ENCODE measurements at places on chromosomes 16 and 17. TPM values are rescaled to one million over a fixed set of nuclear protein-coding genes. Genes with fewer than 3 reads are reported as not detected.

DNA sequence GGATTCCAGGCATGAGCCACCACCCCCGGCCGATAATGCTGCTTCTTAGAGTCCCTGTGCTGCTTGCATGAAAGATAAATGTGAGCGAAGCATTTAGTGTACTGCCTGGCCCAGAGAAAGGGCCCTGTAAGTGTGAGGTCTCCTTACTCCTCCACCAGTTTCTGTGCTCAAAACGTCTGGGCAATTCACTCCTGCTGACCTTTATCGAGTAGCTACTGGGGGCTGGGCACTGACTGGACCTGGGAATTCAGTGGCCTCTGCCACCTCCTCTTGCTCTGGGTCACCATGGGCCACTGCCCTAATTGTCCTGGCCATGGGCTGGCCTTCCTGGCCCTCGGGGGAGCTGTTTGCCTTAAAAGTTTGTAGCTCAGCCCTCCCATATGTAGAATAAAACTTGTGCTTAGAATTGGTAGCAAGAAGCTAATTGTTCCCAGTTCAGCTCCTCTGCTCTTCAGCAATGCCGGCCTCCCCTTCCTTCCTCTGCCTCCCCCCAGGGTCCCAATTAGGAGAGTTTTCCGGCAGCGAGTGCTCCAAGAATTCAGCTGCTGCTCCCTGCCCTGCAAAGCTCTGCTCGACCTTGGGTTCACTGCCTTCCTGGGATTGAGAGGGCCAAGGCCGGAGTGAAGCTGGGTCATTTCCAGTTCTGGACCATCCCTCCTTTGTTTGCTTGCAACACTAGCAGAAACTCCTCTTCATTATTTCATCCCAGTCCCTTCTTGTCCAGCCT is 98.9 kb upstream of the CDC42EP4 start:
- DNase-seq = no peak

MT1H gene
- polyA plus RNA-seq = not detected

ENPP7 gene
- not detected for polyA plus RNA-seq

DNA sequence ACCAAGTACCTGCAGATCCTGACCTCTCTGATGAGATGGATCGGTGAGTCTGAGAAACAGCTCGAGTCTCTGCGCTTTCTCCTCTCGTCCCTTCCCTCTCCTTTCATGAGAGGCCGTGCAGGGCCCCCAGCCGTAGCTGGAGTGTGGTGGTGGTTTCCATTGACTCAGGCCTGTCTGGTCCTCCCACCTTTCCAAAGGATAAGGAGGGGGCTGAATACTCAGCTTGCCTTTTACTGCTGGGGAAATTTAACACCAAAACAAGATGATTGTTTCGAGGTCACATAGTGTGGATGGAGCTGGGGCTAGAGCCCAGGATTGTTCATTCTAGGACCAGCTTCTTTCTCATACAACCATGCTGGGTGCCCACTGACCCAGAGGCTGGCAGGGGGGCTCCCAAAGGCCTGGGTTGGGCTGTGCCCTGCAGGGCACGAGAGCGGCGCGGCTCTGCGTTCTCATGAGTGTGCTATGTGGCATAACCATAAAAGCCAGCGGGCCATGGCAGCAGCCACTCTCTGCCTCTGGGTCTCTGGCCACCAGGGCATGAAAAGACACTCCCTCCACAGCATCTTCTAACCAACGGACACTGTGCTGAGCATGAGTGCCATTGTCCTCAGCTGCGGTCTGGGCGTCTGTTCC is 39.8 kb downstream of the GRIN2C start:
- no peak for DNase-seq

NGFR gene
- 0.13 TPM for polyA plus RNA-seq

DNA sequence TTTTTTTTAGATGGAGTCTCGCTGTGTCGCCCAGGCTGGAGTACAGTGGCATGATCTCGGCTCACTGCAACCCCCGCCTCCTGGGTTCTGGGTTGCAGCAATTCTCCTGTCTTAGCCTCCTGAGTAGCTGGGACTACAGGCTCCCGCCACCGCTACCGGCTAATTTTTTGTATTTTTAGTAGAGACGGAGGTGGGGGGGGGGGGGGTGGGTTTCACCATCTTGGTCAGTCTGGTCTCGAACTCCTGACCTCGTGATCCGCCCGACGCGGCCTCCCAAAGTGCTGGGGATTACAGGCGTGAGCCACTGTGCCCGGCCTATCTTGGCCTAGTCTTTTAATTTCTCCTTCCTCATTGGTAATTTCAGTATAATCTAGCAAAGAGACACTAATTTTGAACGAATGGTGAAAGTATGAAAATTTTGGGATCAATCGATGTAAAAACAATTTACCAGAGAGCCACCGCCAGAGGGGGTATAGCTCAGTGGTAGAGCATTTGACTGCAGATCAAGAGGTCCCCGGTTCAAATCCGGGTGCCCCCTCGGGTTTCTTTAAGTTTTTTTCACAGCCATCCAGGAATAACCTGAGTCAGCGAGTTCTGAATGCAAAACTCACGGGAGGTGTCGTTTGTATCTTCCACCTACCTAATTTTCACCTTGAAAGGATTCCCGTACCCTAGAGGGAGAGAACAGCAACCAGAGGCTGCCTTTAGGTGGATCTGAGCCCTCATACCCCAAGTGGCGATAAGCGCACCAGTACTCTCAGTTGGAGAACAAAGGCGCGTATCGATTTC is 2.5 kb upstream of the LASP1 start:
- DNase-seq = peak; percentile 87

TPSG1 gene
- polyA plus RNA-seq = not detected

GRCh38 chr17:6231886-6232731 is 161.9 kb downstream of the WSCD1 start:
- DNase-seq = peak; percentile 37

DNA sequence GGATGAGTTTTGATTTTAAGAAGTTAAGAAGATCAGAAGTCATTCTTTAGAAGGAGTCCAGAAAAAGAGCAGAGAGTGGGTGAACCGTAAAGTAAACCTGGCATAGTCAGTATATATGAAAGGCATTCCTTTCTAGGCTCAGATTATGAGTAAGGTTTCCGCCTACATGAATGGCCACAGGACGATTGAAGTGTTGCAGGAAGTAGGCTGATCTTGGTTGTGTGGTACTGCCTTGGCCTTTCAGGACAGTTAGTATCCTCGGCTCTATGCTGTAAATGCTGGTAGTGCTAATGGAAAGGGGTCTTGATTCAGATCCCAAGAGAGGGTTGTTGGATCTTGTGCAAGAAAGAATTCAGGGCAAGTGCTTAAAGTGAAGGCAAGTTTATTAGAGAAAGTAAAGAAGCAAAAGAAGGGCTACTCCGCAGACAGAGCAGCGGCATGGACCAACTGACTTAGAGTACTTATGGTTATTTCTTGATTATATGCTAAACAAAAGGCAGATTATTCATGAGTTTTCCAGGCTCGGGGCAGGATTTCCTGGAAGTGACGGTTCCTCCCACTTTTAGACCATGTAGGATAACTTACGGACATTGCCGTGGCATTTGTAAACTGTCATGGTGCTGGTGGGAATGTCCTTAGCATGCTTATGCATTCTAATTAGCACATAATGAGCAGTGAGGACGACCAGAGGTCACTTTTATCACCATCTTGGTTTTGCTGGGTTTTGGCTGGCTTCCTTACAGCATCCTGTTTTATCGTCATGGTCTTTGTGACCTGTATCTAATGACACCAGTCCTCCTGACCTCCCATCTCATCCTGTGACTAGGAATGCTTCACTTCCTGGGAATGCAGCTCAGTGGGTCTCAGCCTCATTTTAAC is 164.8 kb downstream of the SNX29 start:
- DNase-seq = no peak

- DNase-seq = no peak
These were observed 10.3 kb downstream of the MRC2 start for GRCh38 chr17:62637809-62638208.

- no peak for DNase-seq
These were observed 808.3 kb upstream of the EEF2KMT start for GRCh38 chr16:5905935-5906334.

- DNase-seq = no peak
These were observed 22.6 kb downstream of the ADCY9 start for GRCh38 chr16:4093495-4094126.

EME1 gene
- polyA plus RNA-seq = 21.9 TPM

DNA sequence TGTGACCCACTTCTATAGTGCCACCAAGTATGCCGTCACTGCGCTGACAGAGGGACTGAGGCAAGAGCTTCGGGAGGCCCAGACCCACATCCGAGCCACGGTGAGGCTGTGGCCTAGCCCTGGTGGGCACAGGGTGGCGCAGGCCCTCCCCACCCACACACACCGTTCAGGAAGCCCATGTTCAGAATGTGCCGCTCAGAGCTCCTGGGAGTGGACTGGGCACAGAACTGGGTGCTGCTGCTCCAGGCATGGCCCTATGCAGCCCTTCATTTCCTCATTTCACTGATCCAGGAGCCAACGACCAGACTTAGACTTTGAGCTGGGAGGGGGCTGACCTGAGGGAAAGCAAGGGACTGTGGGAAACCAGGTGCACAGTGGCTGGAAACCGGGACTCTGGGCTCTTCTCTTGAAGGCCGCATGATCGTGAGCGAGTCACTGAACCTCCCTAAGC is 2.4 kb upstream of the MRM1 start:
- no peak for DNase-seq

GLG1 gene
- 51.9 TPM for polyA plus RNA-seq

- DNase-seq = no peak
These were observed 31.1 kb downstream of the PPM1D start for GRCh38 chr17:60631119-60631518.

ZNF785 gene
- not detected for polyA plus RNA-seq

DNA sequence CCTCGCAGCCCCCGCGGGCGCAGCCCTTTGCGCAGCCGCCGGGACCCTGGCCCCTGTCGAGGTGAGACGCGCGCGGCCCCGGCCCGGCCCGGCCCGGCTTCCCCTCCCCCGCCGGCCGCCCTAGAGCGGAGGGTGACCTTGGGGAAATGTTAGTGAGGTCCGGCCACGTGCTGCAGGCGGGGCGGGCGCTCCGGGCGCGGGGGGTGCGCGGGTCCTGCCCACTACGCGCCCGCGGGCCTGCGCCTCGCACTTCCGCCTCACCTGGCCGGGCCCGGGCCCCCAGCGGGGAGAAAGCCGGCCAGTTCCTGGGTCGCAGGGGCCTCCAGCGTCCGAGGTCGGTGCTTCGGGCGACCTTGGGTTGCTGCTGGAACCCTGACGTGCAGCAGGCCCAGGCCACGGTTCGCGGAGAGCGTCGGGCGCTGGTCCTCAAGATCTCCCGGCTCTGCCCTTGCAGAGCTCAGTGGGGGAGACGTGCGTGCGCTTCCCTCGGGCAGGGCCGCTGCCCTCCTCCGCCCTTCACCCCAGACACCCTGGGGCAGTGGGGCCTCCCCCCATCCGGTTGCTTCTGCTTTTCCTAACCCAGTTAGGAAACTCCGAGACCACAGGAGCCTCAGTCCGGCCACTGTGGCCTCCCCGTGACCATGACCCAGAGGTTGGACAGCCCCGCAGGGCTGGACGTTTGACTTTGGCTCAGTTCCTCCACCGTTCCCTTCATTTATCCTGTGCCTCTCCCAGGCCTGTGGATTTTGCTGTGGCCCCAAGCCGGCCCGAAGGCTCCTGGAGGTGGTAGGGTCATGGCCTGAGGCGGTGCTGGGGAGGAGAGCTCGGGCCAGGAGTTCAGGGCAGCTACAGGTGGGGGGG is 791 bp downstream of the MCRIP2 start:
- DNase-seq = no peak

BBS2 gene
- polyA plus RNA-seq = 46.6 TPM

SDR42E1 gene
- 1.4 TPM for polyA plus RNA-seq

GRCh38 chr16:17408296-17408695 is 62.5 kb downstream of the XYLT1 start:
- DNase-seq = no peak

GRCh38 chr17:13822700-13823099 is 221.0 kb upstream of the HS3ST3A1 start:
- no peak for DNase-seq

GRCh38 chr16:85903559-85903958 is 4.6 kb downstream of the IRF8 start:
- no peak for DNase-seq

GRCh38 chr16:65855171-65856145 is 511.0 kb upstream of the CDH5 start:
- no peak for DNase-seq

GRCh38 chr17:79965806-79966205 is 69.9 kb downstream of the TBC1D16 start:
- DNase-seq = no peak

DNA sequence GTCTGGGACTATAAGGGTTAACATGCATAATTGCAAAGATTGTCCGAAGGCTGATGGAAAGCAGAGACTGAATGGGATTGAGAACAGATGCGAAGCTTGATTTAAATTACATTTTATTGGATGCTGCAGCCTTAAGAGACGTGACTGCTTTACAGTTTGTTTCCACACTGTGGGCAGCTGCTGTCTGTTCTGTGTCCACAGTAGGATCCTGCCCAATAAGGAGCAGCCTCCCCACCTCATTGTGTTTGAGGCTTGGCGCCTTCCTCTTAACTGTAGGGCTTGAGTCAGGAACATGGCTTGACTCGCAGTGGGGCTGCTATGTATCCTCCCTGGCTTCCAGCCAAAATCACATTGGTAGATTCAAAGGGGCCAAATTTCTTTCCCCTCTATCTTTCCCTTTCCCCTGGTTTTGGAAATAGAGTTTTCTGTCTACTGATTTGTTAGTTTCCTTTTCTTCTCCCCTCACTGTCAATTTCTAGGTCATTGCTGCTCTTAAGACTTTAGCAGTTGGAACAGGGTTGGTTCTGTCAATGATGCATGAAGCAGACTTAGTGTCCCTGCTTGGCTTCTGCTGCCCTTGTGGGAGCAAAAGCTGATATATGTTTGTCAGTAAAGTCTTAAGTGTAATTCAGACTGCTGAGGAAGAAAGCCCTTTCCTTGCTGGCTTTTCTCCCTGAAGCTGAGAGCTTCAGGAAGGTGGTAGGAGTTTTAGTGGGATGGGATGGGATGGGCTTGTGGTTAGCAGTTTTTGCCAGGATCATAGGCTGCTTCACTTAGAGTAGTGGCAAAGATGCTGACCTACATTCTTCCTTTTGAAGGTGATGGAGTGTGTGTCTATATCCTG is 5.0 kb upstream of the RARA start:
- DNase-seq = no peak

- DNase-seq = no peak
These were observed 24.5 kb downstream of the UNK start for GRCh38 chr17:75808905-75809621.

DNA sequence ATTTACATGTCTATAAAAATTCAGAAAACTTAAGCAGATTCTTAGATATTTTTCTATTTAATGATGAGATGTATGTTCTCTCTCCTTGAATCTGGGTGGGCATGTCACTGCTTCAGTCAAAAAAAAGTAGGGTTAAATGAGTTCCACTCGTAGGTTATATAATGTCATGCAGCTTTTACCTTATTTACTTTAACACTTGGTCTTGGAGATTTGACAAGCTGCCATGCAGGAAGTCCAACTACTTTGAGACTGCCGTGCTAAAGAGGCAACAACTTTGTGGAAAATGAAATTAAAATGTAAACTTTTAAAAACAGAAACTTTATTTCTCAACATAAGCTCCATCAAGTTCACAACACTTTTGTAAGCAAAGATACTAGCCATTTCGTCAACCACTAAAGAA is 1336.0 kb upstream of the CDH8 start:
- DNase-seq = no peak

ROGDI gene
- polyA plus RNA-seq = 12.4 TPM

GRCh38 chr17:61393904-61394629 is 5.6 kb upstream of the TBX2 start:
- DNase-seq = no peak

FOXN1 gene
- not detected for polyA plus RNA-seq

SPNS3 gene
- polyA plus RNA-seq = not detected

RNF157 gene
- 6.6 TPM for polyA plus RNA-seq

- peak; percentile 79 for DNase-seq
These were observed 26.0 kb upstream of the HNF1B start for GRCh38 chr17:37770631-37771518.

PRR35 gene
- polyA plus RNA-seq = 0.10 TPM
